ENCODE measurements at places on chromosomes 4 and X. TPM values are rescaled to one million over a fixed set of nuclear protein-coding genes. Genes with fewer than 3 reads are reported as not detected.

DNA sequence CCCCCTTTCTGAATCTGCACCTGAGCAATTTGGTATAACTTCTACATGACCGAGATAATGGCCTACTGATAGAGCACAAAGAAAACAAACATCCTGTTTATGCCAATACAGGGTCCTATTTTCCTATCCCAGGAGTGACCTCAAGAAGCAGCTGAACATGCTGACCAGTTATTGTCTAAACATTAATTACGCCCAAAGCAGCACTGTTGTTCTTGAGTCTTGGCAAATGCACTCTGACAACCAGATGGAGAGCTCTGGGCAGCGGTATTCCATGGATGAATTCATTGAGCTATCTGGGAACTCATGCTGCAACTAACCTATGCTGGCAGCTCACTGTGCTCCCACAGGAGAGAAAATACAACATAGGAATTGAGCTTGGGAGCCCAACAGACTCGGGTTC lies 52.6 kb downstream of the PCYT1B start:
- H3K27me3 ChIP-seq, result no peaks in the 10 kb centered on the region
- no peak overlapping the region for H3K27ac ChIP-seq
- H3K4me3 ChIP-seq, result no peak overlapping the region
- no peak for DNase-seq
- no peaks in the 10 kb centered on the region for H3K36me3 ChIP-seq

DNA sequence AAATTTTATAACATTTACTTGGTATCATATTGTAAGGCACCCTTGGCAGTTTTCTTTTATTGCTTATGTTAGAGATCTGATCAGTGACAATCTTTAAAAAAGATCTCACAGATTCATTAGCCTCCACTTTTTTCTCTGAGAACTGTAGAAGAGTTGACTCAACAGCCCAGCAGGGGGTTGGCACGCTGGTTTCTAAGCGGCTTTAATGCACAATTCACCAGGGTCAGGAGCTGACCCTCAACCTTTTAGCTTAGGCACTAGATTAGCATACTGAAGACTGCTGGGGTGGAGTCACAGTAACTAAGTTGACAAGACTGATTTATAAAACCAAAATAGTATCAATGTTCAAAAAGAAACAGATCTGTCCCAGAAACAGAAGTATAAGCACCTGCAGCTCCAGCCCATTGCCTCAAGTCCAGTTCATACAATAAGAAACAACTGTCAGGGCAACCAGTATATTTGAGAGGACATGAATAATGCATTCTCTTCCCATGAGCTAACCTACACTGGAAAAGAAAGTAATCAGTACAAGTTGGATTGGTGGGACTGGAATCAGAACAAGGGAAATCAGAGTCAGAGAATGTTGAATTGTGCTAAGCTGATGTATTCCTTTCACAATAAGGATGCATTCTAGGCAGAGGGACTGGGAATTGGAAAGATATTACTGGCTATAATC lies 77.6 kb downstream of the PDE5A start:
- H3K4me3 ChIP-seq, result no peak overlapping the region
- no peaks in the 10 kb centered on the region for H3K27me3 ChIP-seq
- no peaks in the 10 kb centered on the region for H3K36me3 ChIP-seq
- no peaks in the 10 kb centered on the region for H3K4me1 ChIP-seq
- no peak overlapping the region for H3K27ac ChIP-seq
- DNase-seq, result no peak

PLP1 gene
- 3.4 TPM for total RNA-seq

- no peak overlapping the region for H3K27ac ChIP-seq
- no peaks in the 10 kb centered on the region for H3K4me1 ChIP-seq
- H3K4me3 ChIP-seq, result no peak overlapping the region
- no peaks in the 10 kb centered on the region for H3K27me3 ChIP-seq
- DNase-seq, result no peak
These were observed 145.0 kb upstream of the CT83 start for GRCh38 chrX:116607776-116608175.

SLC49A3 gene
- total RNA-seq, result 14.4 TPM

DNA sequence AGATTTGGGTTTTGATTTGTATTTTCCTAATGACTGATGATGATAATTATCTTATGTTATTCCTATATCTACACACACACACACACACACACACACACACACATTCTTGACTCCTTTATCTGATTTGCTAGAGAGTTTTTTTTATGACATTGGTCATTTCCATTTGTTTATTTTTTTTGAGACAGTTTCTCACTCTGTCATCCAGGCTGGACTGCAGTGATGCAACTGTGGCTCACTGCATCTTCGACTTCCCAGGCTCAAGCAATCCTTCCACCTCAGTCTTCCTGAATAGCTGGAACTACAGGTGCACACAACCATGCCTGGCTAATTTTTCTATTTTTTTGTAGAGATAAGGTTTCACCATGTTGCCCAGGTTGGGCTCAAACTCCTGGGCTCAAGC lies 6.7 kb downstream of the ZNF81 start:
- peaks cover 13% of the 10 kb centered on the region for H3K27me3 ChIP-seq
- DNase-seq, result no peak
- H3K36me3 ChIP-seq, result no peaks in the 10 kb centered on the region
- H3K4me3 ChIP-seq, result no peak overlapping the region
- no peaks in the 10 kb centered on the region for H3K4me1 ChIP-seq

- H3K27me3 ChIP-seq, result no peaks in the 10 kb centered on the region
- DNase-seq, result no peak
- H3K27ac ChIP-seq, result no peak overlapping the region
- H3K4me1 ChIP-seq, result no peaks in the 10 kb centered on the region
- no peaks in the 10 kb centered on the region for H3K36me3 ChIP-seq
These were observed 2.7 kb upstream of the PYURF start for GRCh38 chr4:88526221-88526815.

KDR gene
- 40.6 TPM for total RNA-seq

- no peaks in the 10 kb centered on the region for H3K27me3 ChIP-seq
- DNase-seq, result no peak
- no peak overlapping the region for H3K4me3 ChIP-seq
- H3K4me1 ChIP-seq, result no peaks in the 10 kb centered on the region
- H3K36me3 ChIP-seq, result no peaks in the 10 kb centered on the region
These were observed 237.1 kb upstream of the TLL1 start for GRCh38 chr4:165635951-165636350.

GRCh38 chr4:56937262-56937661 lies 29.6 kb downstream of the REST start:
- H3K27ac ChIP-seq, result no peak overlapping the region
- no peak for DNase-seq

- no peaks in the 10 kb centered on the region for H3K36me3 ChIP-seq
- no peaks in the 10 kb centered on the region for H3K27me3 ChIP-seq
- no peak for DNase-seq
- no peak overlapping the region for H3K27ac ChIP-seq
- no peak overlapping the region for H3K4me3 ChIP-seq
These were observed 553.6 kb downstream of the STPG2 start for GRCh38 chr4:97589481-97590196.

TENM3 gene
- 4.6 TPM for total RNA-seq

DNA sequence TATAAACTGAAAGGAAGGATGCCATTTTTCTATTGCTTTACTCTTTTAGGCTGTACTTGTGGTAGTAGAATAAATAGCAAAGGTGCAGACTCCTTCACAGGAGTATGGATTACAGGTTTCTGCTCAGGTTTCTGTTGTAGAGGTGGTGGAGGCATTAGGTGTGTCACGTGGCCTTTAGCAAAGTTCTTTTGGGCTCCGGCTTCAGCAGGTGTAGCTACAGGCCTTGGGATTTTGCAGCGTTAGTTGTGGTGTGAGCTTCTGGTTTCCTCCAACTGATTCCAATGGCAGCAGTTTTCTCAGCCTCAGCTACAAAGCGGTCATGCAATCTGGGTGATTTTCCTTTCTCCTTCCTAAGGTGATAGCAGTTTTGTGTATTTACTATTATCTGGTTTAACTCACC lies 255.8 kb upstream of the GK2 start:
- no peak for DNase-seq
- H3K36me3 ChIP-seq, result no peaks in the 10 kb centered on the region
- H3K27ac ChIP-seq, result no peak overlapping the region
- no peaks in the 10 kb centered on the region for H3K4me1 ChIP-seq
- no peak overlapping the region for H3K4me3 ChIP-seq

DNA sequence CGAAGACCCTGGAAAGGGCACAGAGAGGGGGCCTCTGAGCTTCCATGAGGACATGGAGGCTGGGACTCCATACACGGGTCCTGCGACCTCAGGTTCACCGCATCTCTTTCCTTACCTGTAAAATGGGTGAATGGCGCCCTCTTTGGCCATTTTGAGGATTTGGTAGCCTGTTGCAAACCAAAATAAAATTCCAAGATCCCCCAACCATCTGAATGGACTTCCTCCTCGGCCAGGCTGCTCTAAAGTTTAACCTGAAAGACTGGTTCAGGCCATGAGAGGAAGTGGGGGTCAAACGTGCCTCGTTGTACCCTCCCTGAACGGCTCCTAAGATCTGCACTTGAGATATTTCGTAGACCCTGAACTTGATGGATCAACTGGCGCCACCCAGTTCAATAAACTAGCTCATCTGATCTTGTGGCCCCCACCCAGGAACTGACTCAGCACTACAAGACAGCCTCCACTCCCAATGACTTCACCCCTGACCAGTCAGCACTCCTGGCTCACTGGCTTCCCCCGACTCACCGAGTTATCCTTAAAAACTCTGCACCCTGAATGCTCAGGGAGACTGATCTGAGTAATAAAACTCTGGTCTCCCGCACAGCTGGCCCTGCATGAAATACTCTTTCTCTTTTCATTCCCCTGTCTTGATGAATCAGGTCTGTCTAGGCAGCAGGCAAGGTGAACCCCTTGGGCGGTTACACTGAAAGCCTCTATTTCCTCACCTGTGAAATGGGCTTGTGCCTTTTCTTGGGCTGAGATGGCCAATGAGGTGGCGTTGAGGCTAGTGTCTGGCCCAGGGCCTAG lies 32.9 kb upstream of the GPR78 start:
- H3K4me3 ChIP-seq, result no peak overlapping the region
- H3K4me1 ChIP-seq, result no peaks in the 10 kb centered on the region
- no peak overlapping the region for H3K27ac ChIP-seq
- H3K27me3 ChIP-seq, result no peaks in the 10 kb centered on the region

ZIC3 gene
- total RNA-seq, result not detected

GRCh38 chrX:1564750-1565683 lies 26.4 kb upstream of the AKAP17A start:
- no peaks in the 10 kb centered on the region for H3K27me3 ChIP-seq
- H3K36me3 ChIP-seq, result no peaks in the 10 kb centered on the region
- H3K27ac ChIP-seq, result no peak overlapping the region
- no peak for DNase-seq

PROM1 gene
- total RNA-seq, result 0.64 TPM

TMSB15B gene
- 5.6 TPM for total RNA-seq

GRCh38 chr4:116546759-116547158 lies 538.6 kb downstream of the TRAM1L1 start:
- H3K4me1 ChIP-seq, result no peaks in the 10 kb centered on the region
- no peaks in the 10 kb centered on the region for H3K27me3 ChIP-seq
- H3K27ac ChIP-seq, result no peak overlapping the region
- H3K36me3 ChIP-seq, result no peaks in the 10 kb centered on the region
- no peak overlapping the region for H3K4me3 ChIP-seq

GRCh38 chrX:91435395-91435794 lies 756 bp downstream of the PABPC5 start:
- H3K36me3 ChIP-seq, result no peaks in the 10 kb centered on the region
- H3K4me1 ChIP-seq, result no peaks in the 10 kb centered on the region
- DNase-seq, result no peak
- peak overlapping the region; percentile 62 for H3K4me3 ChIP-seq
- H3K27ac ChIP-seq, result peak overlapping the region; percentile 87

AIFM1 gene
- 16.6 TPM for total RNA-seq

- no peaks in the 10 kb centered on the region for H3K27me3 ChIP-seq
- H3K36me3 ChIP-seq, result no peaks in the 10 kb centered on the region
- H3K27ac ChIP-seq, result no peak overlapping the region
- DNase-seq, result no peak
- H3K4me3 ChIP-seq, result no peak overlapping the region
These were observed 6.5 kb downstream of the RPL39 start for GRCh38 chrX:119784747-119785446.

- no peaks in the 10 kb centered on the region for H3K36me3 ChIP-seq
- no peaks in the 10 kb centered on the region for H3K27me3 ChIP-seq
- H3K4me3 ChIP-seq, result no peak overlapping the region
- no peaks in the 10 kb centered on the region for H3K4me1 ChIP-seq
These were observed 493.4 kb upstream of the GALNT7 start for GRCh38 chr4:172675232-172675631.

DNA sequence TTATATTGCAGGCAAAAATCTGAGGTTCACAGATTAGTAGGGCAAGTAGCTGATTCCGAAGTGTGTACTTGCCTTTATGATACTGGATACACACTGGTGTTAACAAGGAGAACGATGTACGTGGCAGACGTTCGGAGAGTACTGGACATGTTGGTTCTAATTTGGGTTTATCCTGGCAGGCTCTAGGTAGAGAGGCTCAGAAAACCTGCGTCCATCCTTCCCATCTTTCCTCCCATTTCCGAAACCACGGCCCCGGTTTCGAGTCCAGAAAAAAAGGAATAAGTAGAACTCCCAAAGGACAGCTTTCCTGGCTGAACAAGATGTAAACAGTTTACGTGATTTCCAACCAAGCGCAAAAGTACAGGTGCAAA lies 351 bp upstream of the SLC30A9 start:
- no peak for DNase-seq
- no peaks in the 10 kb centered on the region for H3K27me3 ChIP-seq
- peak overlapping the region; percentile 85 for H3K27ac ChIP-seq
- H3K4me3 ChIP-seq, result peak overlapping the region; percentile 76
- H3K36me3 ChIP-seq, result no peaks in the 10 kb centered on the region

DNA sequence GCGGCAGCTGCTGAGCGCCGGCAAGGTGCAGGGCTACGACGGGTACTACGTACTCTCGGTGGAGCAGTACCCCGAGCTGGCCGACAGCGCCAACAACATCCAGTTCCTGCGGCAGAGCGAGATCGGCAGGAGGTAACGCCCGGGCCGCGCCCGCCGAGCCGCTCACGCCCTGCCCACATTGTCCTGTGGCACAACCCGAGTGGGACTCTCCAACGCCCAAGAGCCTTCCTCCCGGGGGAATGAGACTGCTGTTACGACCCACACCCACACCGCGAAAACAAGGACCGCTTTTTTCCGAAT lies 117.0 kb downstream of the DCTD start:
- no peaks in the 10 kb centered on the region for H3K36me3 ChIP-seq
- DNase-seq, result no peak
- no peak overlapping the region for H3K4me3 ChIP-seq
- no peaks in the 10 kb centered on the region for H3K4me1 ChIP-seq
- no peak overlapping the region for H3K27ac ChIP-seq

RPA4 gene
- 2.3 TPM for total RNA-seq

HELT gene
- total RNA-seq, result not detected

DNA sequence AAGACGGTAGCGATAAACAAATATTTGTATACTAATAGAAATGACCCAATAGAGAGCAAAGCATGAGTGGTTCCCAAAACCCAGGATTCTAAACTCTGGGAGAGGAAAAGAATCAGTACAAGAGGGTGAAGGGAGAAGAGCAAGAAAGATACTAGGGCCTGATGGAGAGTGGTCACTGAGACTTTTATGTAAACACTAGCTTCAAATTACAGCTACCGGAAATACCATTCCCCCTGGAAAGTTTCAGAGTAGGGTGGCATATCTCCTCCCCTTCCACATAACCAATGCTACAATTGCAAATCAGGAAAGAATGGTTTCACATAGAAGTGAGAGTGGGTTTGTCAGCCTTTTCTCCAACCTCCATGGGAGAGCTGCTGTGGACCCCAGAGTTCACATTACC lies 77.1 kb downstream of the EIF4E start:
- no peak overlapping the region for H3K27ac ChIP-seq
- no peaks in the 10 kb centered on the region for H3K27me3 ChIP-seq
- no peak for DNase-seq
- H3K4me1 ChIP-seq, result no peaks in the 10 kb centered on the region
- no peaks in the 10 kb centered on the region for H3K36me3 ChIP-seq

GRCh38 chr4:26611885-26612284 lies 28.0 kb downstream of the TBC1D19 start:
- no peaks in the 10 kb centered on the region for H3K36me3 ChIP-seq
- H3K4me3 ChIP-seq, result no peak overlapping the region
- H3K27ac ChIP-seq, result no peak overlapping the region
- no peak for DNase-seq
- H3K27me3 ChIP-seq, result no peaks in the 10 kb centered on the region
- no peaks in the 10 kb centered on the region for H3K4me1 ChIP-seq

CD40LG gene
- total RNA-seq, result 0.33 TPM
